ENCODE measurements at places on chromosomes 3 and 15. TPM values are rescaled to one million over a fixed set of nuclear protein-coding genes. Genes with fewer than 3 reads are reported as not detected.
A peak's percentile ranks its signal among the peaks of the same experiment; 100 is the strongest.

GRCh38 chr3:122146466-122146865, 37.0 kb upstream of the CASR start:
- H3K27ac ChIP-seq, result no peak overlapping the region
- DNase-seq, result no peak
- no peaks in the 10 kb centered on the region for H3K4me1 ChIP-seq
- H3K27me3 ChIP-seq, result no peaks in the 10 kb centered on the region

RPP25 gene
- 11.3 TPM for total RNA-seq

FSTL1 gene
- 387 TPM for total RNA-seq

- peak overlapping the region; percentile 9 for H3K27ac ChIP-seq
- no peaks in the 10 kb centered on the region for H3K36me3 ChIP-seq
- no peak overlapping the region for H3K4me3 ChIP-seq
- peaks cover 9% of the 10 kb centered on the region for H3K4me1 ChIP-seq
- no peaks in the 10 kb centered on the region for H3K27me3 ChIP-seq
Measured at GRCh38 chr3:141894524-141895176, 18.2 kb downstream of the ATP1B3 start.

STT3B gene
- total RNA-seq, result 65.3 TPM

CCR2 gene
- total RNA-seq, result 1.2 TPM

- peaks cover 4% of the 10 kb centered on the region for H3K36me3 ChIP-seq
- H3K4me1 ChIP-seq, result peaks cover 40% of the 10 kb centered on the region
- H3K4me3 ChIP-seq, result no peak overlapping the region
- no peaks in the 10 kb centered on the region for H3K27me3 ChIP-seq
- peak overlapping the region; percentile 97 for H3K27ac ChIP-seq
- no peak for DNase-seq
Measured at GRCh38 chr3:141740349-141740748, 2.3 kb downstream of the RNF7 start.

LYZL4 gene
- not detected for total RNA-seq

DNA sequence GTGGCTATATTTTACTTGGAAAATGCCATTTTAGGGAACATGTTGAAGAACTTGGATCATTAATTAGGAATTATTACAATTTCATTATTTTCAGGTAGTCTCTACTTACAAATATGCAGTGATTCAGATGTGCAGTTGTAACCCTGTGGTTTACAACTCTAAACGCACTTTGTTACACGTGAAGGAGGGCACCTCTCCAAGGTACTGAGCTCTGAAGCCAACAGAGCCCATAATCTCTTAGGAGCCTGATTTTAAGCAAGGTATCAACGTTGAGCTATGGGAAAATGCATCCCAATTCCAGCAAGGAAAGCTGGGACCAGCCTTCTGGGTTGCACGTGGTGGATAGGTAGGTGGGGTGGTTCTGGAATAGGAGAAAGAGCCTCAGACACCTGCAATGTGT, 81.5 kb upstream of the FAM3D start:
- H3K4me3 ChIP-seq, result no peak overlapping the region
- H3K27ac ChIP-seq, result no peak overlapping the region
- H3K27me3 ChIP-seq, result no peaks in the 10 kb centered on the region
- no peaks in the 10 kb centered on the region for H3K36me3 ChIP-seq

CFAP20DC gene
- total RNA-seq, result 5.4 TPM

- H3K4me1 ChIP-seq, result no peaks in the 10 kb centered on the region
- H3K27me3 ChIP-seq, result no peaks in the 10 kb centered on the region
- H3K4me3 ChIP-seq, result no peak overlapping the region
Measured at GRCh38 chr15:31004220-31004733, 12.8 kb upstream of the MTMR10 start.

DNA sequence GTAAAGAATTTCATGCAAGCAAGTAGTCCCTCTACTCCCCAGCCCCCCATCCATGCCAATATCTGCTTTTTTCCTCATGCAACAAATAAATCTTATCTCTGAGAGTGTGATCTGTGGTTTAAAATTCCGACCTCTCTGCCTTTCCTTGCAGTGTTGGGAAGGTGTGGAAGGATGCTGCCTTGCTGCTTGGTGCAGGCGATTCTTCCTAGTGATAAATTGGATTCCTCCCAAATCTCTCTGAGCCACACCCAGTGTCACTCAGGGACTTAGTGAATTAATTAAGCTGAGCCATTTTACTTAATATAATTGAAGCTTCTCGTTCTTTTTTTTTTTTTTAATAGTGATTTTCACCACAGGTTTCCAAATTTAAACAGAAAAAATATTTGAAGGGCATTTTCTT, 3.4 kb downstream of the GAP43 start:
- H3K4me3 ChIP-seq, result no peak overlapping the region
- no peaks in the 10 kb centered on the region for H3K36me3 ChIP-seq
- H3K27me3 ChIP-seq, result peaks cover 4% of the 10 kb centered on the region
- DNase-seq, result no peak
- peaks cover 8% of the 10 kb centered on the region for H3K4me1 ChIP-seq

DNA sequence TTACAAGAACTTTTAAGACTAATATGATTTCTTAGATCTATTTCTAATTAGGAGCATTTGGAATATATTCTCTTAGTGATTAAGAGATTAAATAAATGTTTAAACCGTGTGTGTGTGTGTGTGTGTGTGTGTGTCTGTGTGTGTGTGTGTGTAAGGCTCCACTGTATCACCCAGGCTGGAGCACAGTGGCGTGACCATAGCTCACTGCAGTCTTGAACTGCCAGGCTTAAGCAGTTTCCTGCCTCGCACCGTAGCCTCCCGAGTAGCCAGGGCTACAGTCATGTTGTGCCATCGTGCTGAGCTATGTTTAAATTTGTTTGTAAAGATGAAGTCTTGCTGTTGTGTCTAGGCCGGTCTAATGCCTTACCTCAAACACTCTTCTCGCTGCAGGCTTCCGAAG, 109.4 kb downstream of the KLHL25 start:
- peaks cover 16% of the 10 kb centered on the region for H3K4me1 ChIP-seq
- no peaks in the 10 kb centered on the region for H3K36me3 ChIP-seq
